HT1080 (cell line): ENCODE measurements at places on chromosomes 11 and 22.

- DNase-seq = peak; percentile 56
These were observed 351.8 kb downstream of the BUD13 start for GRCh38 chr11:116420770-116421528.

GRCh38 chr22:33923660-33924246 is 3.5 kb upstream of the LARGE1 start:
- DNase-seq = peak; percentile 61

- no peak for DNase-seq
These were observed 48.7 kb upstream of the CADM1 start for GRCh38 chr11:115552773-115553438.

DNA sequence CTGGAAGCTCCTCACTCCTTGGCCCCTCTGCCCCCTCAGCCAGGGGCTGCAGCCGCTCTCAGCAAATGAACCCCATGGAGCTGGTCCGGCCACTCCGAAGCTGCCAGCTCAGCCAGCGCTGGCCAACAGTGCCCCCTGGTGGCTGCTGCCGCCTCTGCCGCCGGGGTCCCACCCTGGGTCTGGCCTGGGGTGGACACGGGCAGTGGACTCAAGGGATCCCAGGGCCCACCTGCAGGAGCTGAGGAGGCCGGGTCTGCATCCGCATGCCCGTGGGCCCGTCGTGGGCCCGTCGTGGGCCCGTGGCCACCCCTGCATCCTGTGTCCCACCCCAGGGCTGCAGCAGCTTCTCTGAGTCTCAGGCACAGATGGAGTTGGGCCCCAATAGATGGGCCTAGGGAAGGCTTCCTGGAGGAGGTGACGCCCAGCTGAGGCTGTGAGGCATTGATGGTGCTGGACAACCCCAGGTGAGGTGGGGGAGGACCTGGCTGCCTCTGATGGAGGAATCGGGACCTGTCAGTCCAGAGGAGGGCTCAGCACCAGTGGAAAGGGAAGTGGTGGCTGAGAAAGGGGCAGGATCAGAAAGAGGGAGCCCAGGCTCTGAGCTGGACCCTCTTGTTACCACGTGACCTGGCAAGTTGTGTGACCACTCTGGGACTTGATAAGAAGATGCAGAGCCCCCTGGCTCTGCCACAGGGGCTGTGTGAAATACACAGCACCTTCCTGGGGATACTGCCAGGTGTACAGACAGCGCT is 522.3 kb downstream of the BRD1 start:
- peak; percentile 46 for DNase-seq

DNA sequence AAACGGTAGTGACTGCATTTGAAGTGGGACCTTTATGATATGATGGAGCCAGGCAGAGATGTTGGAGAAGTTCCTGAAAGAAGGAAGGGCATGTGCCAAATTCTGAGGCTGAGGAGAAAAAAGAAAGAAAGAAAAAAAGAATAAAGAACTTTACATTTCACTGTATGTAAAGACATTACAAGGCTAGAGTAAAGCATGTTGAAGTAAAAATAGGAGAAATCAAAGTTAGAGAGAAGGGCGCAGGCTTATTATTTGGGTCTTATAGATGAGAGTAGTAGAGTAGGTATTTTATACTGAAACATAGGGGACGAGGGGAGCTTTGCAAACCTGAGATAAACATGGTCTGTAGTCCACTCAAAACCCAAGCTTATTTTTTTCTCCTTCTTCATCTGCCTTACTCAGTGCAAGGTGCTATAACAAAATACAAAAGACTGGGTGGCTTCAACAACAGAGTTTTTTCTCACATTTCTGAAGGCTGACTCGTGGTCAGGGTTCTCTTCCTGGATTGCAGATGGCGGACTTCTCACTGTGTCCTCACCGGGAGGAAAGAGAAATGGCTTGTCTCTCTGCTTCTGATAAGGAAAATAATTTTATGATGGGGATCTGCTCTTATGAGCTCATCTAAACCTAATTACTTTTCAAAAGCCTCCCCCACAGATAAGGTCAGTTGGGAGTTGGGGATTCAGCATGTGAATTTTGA is 2.7 kb downstream of the HBG1 start:
- DNase-seq = no peak

DNA sequence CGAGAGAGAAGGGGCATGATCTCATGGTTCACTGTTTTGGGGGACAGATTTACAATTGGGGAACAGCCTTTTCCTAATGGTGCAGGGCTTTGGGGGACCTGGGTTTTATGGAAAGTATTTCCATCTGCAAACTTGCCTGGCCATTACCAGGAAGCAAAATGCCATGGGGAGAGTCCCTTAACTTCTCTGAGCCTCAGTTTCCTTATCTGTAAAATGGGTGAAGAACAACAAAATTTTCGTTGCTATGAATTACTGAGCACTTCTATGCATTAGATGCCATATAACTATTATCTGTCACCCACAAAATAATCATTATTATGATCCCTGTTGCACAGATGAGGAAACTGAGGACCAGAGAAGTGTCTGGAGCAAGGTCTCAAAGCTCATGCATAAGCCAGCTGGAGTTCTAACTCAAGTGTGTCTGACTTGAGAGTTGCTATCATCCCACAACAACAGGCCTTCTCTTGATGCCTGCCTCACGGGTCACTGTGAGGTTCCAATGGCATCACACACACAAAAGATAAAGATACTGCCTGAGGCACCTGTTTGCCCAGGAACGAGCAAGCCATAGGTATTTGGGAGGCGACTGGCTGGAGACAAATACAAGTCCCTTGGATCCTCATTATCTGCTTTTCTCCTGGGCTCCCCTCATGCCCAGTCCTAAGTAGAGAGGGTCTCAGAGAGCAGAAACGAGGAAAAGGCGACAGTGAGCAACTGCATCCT is 15.8 kb downstream of the TPST2 start:
- no peak for DNase-seq

DNA sequence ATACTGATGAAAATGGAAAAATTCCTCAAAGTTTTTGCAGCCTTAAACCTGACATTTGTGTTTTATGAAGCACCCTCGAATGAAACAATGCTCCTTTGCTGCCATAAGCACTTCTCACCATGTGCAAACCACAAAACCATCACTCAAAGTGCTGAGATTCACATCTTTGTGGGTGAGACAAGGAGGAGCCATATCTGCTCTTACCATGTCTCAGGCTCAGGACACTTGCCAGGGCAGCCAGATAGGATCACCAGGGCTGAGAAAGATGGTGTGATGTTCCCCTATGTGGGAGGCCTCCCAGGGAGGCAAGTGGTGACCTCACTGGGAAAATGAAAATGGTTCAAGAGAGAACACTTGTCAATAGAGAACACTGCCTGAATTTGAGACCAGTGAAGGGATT is 120.4 kb downstream of the CCDC34 start:
- DNase-seq = peak; percentile 52

- no peak for DNase-seq
These were observed 44.1 kb upstream of the SC5D start for GRCh38 chr11:121248496-121248895.

DNA sequence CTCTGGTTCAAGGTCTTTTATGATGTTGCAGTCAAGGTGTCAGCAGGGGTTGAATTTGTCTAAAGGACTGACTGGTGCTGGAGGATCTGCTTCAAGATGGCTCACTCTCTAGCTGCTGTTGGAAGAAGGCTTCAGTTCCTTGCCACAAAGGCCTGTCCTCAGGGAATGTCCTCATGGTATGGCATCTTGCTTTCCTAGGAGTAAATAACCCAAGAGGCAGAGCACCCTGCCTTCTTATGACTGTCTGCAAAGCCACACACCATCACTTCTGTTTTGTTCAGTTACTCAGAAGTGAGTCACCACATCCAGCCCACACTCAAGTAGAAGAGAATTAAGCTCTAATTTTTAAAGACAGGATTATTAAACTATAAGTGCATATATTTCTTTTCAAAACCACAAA is 45.2 kb downstream of the PLAAT5 start:
- peak; percentile 53 for DNase-seq

- DNase-seq = no peak
These were observed 219.0 kb downstream of the BRD1 start for GRCh38 chr22:49608660-49609059.

DNA sequence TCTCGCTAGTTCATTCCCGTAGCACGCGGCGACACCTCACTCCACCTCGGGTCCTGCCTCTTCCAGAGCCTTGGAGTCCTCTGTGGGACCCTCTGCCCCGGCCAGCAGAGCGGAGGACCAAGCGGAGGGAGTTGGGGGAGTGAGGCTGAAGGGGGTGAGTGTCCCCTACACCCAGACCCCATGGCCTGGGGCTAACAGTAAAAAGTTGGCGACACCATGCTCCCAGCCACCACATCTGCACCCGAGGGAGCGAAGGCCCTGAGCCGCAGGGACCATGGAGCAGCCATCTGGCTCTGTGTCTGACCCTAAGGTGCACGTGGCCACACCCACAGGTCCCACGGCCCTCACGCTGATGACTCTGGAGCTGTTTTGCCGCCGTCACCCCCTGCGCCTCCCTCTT is 293.8 kb downstream of the BRD1 start:
- no peak for DNase-seq
